ENCODE measurements at places on chromosomes 16 and 17. TPM values are rescaled to one million over a fixed set of nuclear protein-coding genes. Genes with fewer than 3 reads are reported as not detected.
A peak's percentile ranks its signal among the peaks of the same experiment; 100 is the strongest.

- no peak for DNase-seq
These were observed 4.8 kb downstream of the RNF213 start for GRCh38 chr17:80265205-80266068.

DNA sequence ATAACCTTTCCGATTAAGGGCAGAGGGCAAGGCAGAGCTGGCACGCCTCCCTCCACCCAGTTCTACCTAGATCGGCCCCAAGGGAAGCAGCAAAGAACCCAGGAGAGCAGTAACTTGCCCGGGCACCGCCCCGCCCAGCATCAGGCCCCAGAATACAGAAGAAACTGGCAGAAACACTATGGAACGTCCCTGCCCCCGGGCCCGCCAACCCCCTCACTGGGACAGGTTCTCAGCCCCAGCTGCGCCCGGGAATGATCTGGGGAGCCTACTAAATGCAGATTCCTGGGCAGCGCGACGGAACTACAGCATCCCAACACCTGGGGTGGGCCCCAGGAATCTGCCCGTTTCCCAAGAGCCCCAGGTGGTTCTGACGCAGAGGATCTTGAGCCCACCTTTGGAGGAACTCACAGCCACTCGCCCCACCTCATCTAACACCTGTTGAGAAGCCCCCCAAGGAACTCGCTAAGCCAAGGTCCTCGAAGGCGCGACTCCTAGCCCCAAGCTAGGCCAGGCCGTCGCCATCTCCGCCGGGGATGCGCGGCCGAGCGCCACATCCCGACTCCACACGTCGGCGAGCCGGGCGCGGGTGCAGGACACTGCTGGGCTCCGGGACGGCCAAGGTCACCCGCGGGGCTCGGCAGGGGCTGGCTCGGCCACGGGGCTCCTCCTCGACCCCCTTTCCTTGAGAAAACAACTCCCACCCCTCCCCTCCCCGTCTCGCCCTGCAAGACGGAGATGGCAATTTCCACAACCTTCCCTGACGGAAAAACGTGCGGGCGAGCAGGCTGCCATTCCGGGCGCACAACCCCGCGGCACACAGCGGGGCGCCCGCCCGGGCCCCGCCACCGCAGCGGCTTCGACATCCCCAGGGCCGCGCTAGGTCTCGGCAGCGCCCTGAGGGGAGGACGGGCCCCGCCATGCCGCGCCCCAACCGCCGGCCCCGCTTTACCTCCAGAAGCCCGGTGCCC lies 913 bp downstream of the CDIP1 start:
- DNase-seq = no peak

- DNase-seq = no peak
These were observed 9.1 kb upstream of the SLC12A3 start for GRCh38 chr16:56855946-56856345.

DNA sequence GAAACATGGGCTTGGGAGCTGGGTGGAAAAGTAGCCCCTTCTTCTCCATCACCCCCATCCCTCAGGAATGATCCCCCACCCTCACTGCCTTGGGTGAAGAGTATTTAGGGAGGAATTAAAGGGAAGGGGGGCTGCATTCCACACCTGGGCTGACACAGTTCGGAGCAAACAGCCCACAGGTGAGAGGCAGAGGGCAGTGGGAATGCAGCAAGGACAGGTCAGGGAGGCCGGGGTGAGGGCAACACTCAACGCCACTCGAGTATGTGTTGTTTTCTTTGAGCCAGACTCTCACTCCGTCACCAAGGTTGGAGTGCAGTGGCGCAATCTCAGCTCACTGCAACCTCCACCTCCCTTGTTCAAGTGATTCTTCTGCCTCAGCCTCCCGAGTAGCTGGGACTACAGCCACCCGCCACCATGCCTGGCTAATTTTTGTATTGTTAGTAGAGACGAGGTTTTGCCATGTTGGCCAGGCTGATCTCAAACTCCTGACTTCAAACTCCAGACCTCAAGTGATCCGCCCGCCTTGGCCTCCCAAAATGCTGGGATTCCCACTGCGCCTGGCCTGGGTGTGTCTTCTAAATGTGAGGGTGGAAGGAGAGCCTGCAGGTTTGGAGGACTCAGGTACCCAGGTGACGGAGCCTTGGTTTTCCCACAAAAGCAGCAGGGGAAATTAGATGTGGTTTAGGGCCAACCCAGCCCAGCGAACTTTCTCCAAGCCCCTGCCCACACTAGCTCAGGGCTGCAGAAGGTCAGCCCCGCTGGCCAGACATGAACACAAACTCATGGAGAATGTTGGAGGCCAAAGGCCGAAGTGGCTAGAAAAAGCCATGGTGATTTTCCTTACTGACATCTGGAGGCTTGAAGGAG lies 21.2 kb upstream of the ITGA3 start:
- DNase-seq = no peak

DNA sequence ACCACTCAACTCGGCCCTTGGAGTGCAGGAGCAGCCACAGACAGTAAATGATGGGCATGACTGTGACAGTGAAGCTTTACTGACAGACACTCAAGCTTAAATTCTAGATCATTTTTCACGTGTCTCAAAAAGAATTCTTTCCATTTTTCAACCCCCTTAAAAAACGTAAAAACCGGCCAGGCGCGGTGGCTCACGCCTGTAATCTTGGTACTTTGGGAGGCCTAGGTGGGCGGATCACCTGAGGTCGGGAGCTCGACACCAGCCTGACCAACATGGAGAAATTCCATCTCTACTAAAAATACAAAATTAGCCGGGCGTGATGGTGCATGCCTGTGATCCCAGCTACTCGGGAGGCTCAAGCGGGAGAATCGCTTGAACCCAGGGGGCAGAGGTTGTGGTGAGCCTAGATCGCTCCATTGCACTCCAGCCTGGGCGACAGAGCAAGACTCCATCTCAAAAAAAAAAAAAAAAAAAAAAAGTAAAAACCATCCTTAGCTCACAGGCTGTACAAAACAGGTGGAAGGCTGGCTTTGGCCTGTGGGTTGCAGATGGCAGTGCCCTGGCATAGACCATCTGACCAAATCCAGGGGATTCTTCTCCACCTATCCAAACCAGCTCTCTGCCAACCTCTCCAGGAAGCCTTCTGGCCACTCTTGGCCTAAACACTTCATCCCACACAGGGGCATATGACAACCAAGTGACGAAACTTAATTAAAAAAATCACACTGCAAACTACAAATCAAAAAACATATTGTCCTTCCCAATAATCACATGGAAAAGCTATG lies 18.3 kb downstream of the TBC1D16 start:
- no peak for DNase-seq

- no peak for DNase-seq
These were observed 65.2 kb downstream of the PRMT7 start for GRCh38 chr16:68375801-68376536.

DNA sequence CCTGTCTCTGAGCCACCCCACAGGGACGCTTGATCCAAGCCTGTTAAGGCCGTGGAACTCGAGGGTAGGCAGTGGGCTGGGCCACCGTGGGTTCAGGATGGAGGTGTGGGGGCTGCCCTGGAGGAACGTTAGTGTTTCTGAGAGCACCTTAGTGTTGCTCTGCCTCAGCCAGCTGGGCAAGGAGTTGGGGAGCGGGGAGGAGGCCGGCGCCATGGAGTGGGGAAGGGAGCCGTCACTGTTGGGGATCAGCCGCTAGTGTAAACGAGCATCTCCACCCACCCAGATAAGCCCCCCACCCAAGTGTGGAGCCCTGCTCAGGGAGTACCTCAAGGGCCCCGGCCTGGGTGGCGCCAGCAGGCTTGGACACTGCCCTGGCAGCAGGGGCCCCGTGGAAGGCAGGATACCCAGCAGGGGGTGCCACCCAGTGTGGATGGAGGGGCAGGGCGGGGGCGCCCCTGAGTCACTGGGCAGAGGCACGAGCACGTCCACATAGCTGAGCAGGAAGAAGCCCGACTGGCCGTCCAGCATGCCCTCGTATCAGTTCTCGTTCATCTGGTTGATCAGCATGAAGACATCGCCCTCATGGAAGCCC lies 98.6 kb downstream of the KPNA2 start:
- DNase-seq = no peak

CDK10 gene
- 13.8 TPM for total RNA-seq

JUP gene
- 110 TPM for total RNA-seq

TMC8 gene
- 2.4 TPM for total RNA-seq

DNA sequence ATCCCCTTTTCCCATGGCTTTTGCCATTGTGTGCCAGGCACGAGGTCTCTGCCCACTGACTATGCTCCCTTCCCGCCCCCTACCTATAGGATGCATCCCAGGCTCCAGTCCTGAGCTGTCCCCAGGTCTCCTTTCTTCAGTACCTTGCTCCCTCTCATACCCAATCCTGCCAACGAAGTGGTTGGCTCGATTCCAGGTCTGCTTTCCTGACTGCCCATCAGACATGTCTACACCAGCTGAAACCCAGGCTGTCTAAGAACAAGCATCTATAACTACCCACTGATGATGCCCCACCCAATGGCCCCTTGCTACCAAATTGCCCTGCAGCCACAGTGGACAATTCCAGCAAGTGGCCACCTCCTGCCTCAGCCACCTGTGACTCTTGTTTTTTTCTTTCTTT lies 479.1 kb downstream of the SOX9 start:
- DNase-seq = no peak

HES7 gene
- 0.61 TPM for total RNA-seq

DNA sequence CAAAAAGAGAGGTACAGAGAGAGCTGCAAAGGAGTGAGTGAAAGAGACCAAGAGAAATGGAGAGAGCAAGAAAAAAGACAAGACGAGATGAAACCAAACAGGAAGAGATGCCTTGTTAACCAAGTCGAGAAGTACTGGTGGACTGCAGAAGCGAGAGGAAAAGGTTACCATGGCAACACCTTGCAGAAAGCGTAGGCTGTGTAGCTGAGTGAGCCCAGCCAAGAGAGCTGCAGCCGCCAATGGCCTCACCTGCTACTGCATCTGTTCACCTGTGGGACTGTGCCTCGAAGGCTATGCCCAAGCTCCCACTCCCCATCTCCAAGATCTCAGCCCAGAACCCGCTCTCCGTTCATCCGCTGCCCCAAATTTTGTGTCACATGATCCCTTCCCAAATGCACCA lies 161.3 kb downstream of the SLC39A11 start:
- DNase-seq = no peak

- DNase-seq = no peak
These were observed 87.4 kb upstream of the CHMP6 start for GRCh38 chr17:80904036-80904753.

DNA sequence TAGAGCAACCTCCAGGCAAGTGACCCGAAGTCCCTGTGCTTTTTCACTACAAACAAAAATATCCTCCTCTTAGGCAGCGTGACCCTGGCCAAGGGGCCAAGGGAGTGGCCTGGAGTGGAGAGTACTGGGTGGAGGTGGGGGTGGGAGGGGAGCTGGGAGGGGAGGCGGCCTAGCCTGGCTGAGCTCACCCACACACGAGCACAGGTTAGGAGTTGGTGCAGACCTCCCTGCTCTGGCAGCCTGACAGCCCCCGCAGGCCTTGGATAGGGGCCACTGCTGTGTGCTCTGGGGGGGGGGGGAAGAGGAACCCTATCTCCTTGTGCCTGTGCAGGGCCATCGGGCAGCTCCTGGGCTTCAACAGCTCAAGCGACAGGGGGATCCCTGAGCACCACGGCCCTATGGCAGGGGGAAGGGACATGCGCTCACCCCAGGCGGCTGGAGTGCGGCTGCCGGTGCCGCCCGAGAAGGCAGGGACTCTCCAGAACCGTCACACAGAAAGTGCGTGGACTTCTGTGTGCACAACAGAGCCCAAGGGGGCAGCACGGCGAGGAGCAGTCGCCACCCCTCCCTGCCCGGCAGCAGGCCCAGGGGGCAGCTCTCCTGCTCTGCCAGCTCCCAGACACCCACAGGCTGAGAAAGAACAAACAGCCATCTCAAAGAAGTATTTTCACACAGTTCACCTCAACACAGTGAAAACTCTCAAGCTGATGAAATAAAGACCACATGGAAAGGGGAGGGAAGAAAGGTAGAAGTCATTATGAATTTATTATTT lies 13.3 kb downstream of the SLC16A3 start:
- DNase-seq = peak; percentile 80

DNA sequence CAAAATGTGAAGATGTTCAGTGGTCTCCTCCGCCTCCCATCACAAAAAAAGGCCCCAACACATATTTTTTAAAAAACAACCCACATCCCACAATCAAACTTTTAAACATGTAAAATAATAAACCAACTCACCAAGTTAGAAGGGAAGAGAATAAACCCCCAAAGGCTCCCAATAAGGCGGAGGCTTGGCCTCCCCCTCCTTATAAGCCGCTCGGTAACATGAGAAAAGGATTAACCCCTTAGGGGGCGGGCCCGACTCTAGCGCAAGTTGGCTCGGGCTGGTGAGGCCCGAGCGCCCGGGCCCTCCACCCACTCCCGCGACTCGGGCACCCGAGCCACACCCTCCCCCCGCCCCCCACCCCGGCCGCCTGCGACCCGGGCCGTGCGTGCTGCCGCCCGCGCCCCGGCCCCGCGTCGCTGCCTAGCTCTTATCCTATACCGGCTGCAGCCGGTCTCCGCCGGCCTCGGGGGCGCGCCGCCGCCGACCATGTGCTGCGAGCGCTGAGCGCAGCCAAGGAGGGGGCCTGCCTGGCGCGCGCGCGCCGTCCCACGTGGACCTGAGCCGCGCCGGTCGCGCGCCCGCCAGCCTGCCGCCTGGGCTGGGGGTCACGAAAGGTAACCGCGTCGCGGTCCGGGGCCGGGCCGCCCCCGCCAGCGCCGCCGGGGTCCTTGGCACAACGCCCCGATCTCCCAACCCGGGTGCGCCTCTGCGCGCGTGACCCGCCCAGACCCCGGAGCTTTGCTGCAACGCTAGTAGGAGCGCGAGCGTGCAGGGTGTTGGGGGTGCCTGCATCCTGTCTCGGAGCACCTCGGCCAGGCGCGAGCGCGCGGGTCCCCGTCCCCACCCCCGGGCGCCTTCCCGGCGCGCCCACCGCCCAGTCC lies at the start of the genes ARSG and SLC16A6:
Gene ARSG, plus strand, starts transcription at position 541 of the 881 bp plus-strand sequence. CDS start 15,999 bp downstream, outside the sequence.
Gene SLC16A6, minus strand, starts transcription at position 173 of the 881 bp plus-strand sequence. CDS start 12,807 bp downstream, outside the sequence.
- no peak for DNase-seq

DNA sequence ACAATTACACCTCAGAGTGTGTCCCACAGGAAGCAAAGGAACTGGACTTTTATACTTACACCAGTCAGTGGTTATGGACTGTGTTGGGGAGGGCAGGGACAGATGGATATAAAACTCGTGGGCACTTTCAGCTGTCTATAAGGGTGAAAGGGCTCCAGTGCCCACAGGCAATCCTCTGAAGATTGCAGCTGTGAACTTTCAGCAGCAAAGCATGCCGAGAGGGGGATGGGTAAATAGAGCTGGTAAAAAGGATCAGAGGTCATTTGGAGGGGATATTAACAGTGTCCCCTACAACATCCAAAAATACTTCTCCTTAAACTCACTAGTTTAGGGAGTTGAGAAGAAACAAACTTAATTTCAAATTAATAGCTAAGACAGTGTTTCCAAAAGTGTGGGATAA lies 13.3 kb upstream of the RFWD3 start:
- DNase-seq = no peak

GRCh38 chr17:2724784-2725164 lies 13.2 kb upstream of the CLUH start:
- DNase-seq = no peak

DNA sequence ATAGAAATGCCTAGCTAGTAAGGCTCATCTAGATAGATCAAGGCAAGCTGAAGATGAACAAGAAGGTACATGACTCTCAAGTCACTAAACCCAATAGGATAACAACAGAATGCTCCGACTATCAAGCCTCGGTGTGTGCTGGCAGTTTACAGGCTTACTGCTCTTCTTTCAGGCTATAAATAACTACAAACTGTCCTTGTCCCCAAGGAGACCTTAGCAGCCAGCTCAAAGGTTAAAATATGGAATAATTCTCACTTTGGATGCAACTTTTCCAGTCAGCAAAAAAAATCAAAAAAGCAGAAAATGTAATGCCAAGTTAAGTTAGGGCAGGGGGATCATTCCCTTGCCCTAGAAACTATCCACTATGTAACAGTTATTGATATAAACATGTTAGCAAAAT lies 44.6 kb downstream of the SPOP start:
- no peak for DNase-seq

Measured in uterus (tissue), 4 donors.